Mesothelial cell of epicardium (in vitro differentiated cells): ENCODE measurements at places on chromosomes 1 and 21. TPM values are rescaled to one million over a fixed set of nuclear protein-coding genes. Genes with fewer than 3 reads are reported as not detected.

Gene REG4
- 0.16 to 0.29 TPM in 2 of 3 replicates, not detected in the other for total RNA-seq

Gene LCE2A
- total RNA-seq, result not detected in 3 replicates

- DNase-seq, result no peak
Observed at GRCh38 chr1:43334453-43335205, 3.0 kb upstream of the MPL start.

DNA sequence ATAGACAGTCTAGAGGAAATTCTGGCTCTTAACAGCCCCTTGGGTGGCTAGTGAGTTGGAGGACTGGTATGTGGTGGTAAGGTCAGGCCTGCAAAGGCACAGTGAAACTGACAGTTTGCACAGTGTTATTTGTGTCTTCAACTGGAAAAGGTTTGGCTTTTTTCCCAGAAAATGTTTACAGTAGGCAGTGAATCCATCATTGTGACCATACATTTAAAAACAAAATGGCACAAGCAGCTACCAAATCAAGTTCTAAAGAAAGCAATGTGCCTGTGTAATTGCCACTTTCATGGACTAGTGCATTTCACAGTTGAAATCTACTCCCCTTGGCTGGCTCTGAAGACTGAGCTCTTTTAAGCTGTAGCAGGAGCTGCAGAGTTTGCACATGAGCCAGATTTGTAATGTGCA is 24.8 kb downstream of the ATPAF1 start:
- DNase-seq, result no peak

GRCh38 chr1:154810571-154810970 is 59.5 kb downstream of the KCNN3 start:
- no peak for DNase-seq

DNA sequence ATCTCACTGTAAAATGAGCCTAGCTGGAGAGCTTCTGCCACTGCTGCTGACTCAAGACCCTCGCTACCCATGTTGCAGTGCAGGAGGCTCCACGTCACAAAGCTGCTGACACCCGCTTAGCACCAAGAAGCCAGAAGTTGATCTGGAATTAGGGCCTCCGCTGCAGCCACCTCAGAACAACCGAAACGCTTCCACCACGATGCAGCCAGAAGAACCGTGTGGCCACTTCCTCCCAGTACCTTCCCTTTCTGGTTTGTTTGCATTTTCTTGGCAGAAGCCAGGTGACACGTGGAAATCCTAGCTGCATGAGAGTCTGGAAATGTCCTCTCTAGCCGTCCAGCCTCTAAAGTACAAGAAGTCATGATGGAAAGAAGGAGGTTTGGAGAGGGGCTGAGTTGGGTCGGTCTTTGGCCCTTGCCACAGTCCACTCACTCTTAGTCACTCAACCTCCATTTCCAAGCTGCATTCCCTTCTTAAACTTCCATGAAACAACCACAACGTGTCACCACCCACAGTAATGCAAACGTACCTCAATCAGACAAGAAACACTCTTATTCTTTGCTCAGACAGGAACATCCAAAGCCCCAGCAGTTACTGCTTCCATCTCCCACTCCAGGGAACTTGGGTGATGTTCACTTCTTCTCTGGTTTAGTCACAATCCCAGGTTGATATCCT is 10.0 kb upstream of the CDA start:
- DNase-seq, result no peak

GRCh38 chr21:34911360-34911759 is 137.7 kb downstream of the RUNX1 start:
- DNase-seq, result no peak
